NCI-H2107 (cell line): ENCODE measurements at places on chromosomes 6 and 20.

- DNase-seq, result no peak
These were observed 268.3 kb downstream of the TFAP2C start for GRCh38 chr20:56897318-56897957.

GRCh38 chr20:35615667-35616464 is at the start of gene SPAG4:
SPAG4 (plus strand) TSS chr20:35615829; CDS start chr20:35616004, 175 bp downstream.
- peak; percentile 93 for DNase-seq

DNA sequence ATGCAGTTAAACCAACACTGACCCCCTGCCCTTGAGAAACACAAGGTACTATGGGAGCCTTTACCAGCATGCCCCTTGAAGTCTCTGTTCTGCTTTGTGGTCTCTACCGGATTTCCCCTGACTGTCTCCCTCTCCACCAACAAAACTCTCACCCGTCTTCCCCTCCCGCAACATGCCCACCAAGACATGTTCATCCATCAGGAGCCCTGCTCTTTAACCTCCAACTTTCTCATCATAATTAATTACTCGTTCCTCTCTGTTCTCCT is 1.1 kb downstream of the ZNF165 start:
- no peak for DNase-seq

DNA sequence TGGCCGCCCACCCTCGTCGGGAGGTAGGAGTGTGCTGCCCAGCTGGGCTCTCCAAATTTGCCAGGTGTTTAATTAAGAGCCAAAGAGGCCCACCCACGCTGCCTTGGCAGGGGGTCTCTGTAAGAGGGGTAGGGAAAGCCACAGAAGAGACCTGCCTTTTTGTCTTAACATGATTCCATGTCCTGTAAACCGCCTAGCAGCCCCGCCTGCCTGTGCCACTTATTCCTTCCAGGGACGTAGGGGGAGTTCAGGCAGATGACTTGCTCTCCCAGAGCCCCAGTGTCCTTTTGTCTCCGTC is 2.1 kb downstream of the FAM210B start:
- DNase-seq, result no peak

- DNase-seq, result no peak
These were observed 67.2 kb upstream of the TRAF3IP2 start for GRCh38 chr6:111672761-111673450.

GRCh38 chr20:22430154-22430745 is 154.1 kb downstream of the FOXA2 start:
- DNase-seq, result no peak

- DNase-seq, result no peak
These were observed 11.1 kb downstream of the TRDN start for GRCh38 chr6:123625696-123626095.

DNA sequence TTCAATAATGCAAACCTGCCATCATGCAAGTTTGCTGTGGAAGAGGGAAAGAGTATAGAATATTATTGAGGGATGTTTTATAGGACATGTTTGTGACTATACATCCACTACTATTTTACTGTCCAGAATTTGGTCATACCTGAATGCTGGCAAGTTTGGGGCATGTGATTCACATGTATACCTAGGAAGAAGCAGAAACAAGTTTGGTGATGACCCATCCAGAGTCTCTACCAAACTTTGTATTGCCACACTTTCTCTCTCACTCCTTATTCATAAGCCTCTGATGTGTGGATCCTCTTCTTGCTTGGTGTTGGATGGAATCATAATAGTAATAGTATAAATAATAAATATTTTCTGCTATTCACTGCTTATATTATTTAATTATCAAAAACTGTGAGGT is 108.5 kb upstream of the FLRT3 start:
- no peak for DNase-seq

GRCh38 chr6:134172706-134173365 is 120.4 kb upstream of the SLC2A12 start:
- no peak for DNase-seq

DNA sequence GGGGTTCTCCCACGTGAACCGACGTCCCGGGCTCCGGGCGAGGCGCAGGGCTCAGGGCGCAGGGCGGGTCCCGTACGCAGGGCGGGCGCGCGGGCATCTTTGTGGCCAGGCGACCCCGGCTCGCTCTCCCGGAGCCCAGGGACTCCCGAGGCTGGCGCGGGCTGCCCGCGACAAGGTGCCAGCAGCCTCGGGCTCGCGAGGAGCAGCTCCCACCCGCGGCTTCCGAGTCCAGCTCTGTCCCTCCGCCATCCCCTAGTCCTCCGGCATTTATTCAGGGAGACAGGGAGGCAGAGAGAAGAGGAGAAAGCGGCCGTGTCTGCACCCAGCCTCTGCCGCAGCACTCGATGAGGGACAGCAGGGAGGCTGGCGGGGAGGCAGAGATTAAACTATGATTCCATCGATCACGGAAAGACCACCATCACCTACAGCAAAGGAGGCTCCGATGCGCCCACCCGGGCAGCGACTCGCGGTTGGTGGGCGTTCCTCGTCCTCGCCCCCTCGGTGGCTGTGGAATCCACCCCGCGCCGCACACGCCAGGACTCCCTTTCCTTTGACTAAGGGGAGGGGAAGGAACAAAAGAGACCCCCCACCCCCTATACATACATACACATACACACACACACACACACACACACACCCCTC is 1.1 kb downstream of the RGS17 start:
- no peak for DNase-seq

- no peak for DNase-seq
These were observed 8.2 kb downstream of the DHX35 start for GRCh38 chr20:38970302-38970701.

GRCh38 chr6:89350281-89350966 is 2.1 kb downstream of the UBE2J1 start:
- DNase-seq, result no peak

DNA sequence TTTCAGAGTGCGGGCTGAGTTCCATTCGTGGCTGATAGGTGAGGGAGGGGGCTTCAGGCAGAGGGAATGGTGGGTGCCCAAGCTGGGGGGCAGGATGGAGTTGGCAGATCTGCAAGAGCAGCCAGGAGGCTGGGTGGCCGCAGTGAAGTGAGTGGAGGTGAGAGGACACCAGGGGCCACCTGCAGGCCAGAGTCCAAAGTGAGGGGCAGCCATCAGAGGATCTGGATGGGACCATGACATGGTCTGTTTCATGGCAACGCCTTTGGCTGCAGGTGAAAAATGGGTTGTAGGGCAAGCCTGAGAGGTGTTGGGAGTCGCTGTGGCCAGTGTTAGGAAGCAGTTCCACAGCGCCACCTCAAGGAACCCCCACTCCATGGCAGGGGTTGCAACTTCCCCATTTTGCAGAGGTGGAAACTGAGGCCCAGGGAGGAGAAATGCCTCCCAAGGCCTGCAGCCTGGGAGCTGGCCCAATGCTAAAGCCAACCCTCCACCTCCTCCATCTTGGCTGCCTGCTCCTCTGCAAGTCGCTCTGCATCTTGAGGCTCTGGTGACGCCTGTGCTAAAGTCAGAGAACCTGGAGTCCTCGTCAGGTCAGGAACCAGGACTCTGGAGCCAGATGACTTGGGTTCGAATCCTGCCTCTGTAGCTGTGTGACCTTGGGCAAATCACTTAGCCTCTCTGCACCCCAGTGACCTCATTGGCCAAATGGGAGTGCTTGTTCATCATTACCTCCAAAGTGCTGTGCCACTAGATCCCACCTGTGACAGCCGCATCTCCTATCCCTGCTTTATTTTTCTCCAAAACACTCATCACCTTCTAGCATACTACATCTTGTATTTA is 153.8 kb downstream of the CEBPB start:
- no peak for DNase-seq

DNA sequence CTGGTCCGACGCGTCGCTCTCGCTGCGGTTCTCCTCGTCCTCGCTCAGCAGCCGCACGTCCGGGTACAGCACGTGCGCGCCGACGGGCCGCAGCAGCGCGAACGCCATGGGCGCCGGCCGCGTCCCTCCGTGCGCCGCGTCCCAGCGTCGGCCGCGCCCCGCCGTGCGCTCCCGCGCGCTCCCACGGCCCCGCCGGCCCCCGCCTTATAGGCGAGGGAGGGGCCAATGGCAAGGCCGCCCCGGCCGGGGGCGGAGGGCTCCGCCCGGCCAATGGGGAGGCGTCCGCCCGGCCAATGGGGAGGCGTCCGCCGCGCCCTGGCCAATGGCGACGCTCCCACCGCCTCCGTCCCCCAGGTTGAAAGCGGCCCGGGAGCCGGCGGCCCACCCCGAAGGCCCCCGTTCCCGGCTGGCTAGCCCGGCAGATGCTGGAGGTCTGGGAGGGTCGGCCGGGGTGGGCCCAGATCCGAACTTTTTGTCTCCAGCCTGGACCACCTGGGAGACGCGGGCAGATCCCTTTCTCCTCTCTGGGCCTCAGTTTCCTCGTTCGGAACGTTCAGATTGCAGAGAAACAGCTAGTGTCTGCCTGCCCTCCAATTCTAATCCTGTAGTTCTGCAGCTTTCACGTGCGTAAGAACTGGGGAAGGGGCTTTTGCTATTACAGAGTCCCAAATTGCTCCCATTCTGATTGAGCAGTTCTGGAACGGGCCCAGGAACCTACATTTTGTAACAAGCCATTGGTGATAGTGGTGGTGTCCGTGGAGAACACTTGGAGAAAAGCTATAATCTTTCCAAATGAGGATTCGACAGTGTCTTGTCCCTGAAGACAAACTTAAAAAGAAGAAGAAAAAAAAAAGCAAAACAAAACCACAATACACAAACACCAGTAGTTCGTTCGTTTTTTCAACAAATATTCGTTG is at the start of gene TCF15:
Gene TCF15, minus strand, starts transcription at position 180 of the 917 bp plus-strand sequence. Its CDS starts 72 bp downstream, at position 108.
- DNase-seq, result no peak

DNA sequence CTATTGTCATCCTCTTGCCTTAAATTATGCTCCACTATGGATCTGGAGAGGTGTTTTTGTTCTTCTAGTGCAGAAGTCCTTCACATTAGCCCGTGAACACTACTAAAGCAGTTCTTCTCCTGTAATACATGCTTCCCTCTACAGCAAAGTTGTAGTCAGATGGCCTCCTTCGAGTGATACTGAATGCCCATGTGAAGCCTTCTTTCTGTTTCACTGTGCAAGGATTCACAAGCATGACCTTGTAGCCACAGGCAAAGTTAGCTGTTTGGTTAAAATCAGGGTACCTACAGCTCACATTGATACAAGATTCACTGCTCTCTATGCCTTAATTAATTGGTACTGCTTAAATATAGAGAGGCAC is 47.6 kb downstream of the ARHGAP18 start:
- DNase-seq, result no peak

GRCh38 chr6:45970326-45970725 is 45.3 kb downstream of the CLIC5 start:
- no peak for DNase-seq

DNA sequence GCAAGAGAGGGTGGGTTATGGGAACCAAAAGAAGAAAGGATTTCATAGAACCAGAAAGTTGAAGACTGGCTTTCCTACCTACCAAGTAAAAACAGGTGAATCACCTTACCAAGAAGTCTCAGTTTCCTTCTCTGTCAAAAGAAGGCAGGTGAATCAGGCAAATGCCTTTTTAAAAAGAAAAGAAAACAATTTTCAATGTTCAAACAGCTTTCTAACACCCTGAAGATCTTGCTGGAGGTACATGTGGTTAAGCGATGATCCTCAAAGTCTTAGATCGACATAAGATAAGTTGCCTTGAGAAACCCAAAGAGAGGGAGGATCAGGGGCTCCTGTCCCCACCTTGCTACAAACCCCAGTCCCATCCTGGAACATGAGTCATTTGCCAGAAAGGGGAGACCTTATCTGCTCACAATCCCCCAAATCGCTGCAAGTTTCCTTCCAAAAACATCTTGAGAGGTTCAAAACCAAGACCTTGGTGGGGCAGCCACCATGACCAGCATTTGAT is 71.6 kb downstream of the NFATC2 start:
- DNase-seq, result no peak

DNA sequence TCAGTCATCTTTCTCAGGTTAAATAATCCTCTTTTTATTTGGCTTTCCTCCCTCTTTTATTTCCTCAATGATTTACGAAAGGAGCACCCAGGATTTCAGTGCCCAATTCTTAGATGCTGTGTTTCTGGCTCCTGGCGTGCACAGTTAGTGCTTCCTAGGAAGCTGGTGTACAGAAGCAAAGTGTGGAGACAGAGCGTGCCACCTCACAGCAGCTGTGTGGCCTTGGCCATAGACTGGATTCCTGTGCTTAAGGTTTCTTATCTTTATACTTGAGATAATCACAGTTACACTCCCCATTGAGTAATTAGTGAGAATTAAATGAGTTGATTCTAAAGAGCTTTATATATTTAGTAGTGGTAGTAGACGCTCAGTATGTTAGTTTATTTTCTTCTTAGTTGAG is 39.7 kb upstream of the GJA1 start:
- no peak for DNase-seq

- no peak for DNase-seq
These were observed 30.1 kb downstream of the POU3F2 start for GRCh38 chr6:98864497-98864896.

GRCh38 chr6:146335336-146335735 is 208.3 kb upstream of the RAB32 start:
- DNase-seq, result no peak

DNA sequence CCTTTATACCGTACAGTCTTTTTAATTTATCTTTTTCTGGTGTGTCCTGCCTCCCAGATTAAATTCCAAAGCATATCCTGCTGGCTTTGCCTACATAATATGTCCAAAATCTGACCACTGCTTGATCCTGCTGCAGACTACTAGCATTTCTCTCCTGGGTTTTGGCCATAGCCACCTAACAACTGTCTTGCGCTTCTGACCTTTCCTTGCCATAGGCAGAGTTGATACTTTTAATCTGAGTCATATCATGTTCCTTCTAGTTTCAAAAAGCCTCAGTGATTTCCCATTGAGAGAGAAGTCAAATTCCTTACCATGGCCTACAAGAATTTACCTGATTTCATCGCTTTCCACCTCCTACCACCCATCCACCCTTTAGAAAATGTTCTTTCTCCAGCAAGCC is 104.8 kb downstream of the BCKDHB start:
- DNase-seq, result no peak

- DNase-seq, result no peak
These were observed 48.8 kb downstream of the PRR18 start for GRCh38 chr6:166259296-166259977.

- no peak for DNase-seq
These were observed 195.2 kb upstream of the PROKR2 start for GRCh38 chr20:5511930-5512329.

DNA sequence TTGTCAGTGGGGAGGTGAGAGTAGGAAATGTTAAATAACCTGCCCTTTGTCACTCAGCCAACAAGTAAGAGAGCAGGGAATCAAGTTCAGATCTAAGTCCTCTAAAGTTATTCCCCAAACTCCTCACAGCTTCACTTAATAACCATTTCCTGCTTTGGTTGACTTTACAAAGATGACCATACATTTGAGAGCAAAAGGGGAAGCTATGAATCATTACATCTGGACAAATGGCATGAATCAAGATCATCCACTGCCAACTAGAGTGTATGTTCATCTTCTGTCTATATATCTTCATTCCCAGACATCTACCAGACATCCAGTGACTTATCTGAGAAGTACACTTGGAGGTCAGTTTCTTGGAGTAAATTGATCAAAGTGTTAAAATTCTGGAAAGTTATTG is 15.1 kb upstream of the HIVEP2 start:
- no peak for DNase-seq

DNA sequence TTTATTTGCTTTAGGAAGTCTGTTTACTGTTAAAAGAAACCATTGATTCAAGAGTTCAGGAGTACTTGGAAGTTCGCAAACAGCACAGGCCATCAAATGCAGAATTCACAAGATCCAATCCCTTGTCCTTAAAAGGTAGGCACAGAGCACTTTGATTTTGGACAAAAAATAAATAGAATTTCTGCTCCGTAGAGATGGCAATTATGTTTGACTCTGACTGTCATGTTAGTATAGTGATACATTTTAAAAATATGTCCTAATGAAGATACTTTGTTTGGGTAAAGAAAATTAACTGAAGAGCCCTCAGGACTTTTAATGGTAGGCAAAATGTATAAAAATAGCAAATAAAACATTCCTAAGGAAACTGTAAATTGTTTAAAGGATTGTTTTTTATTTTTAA is 113.1 kb downstream of the JAG1 start:
- no peak for DNase-seq
